T-cell (primary cell): ENCODE measurements at places on chromosomes 2 and 18.

- no peak for DNase-seq
These were observed 32.7 kb upstream of the PRLH start for GRCh38 chr2:237533668-237534161.

DNA sequence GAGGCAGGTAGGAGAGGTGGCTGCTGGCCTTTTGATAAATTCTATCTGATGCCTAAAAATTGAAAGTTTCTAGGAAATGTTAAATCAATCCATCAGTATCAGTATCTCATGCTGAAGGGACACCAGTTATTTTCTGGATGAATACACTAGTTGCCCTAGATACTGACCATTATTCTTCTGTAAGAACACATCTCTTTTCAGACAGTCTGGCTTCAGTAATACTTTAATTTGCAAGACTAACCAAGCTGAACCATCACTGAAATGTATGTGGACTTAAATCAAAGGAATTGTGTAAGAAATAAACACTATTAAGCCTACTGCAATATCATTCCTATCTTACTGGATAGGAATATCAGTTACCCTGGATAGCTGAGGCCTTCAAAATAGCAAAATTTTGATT lies 1546.3 kb downstream of the LRP1B start:
- DNase-seq = no peak

DNA sequence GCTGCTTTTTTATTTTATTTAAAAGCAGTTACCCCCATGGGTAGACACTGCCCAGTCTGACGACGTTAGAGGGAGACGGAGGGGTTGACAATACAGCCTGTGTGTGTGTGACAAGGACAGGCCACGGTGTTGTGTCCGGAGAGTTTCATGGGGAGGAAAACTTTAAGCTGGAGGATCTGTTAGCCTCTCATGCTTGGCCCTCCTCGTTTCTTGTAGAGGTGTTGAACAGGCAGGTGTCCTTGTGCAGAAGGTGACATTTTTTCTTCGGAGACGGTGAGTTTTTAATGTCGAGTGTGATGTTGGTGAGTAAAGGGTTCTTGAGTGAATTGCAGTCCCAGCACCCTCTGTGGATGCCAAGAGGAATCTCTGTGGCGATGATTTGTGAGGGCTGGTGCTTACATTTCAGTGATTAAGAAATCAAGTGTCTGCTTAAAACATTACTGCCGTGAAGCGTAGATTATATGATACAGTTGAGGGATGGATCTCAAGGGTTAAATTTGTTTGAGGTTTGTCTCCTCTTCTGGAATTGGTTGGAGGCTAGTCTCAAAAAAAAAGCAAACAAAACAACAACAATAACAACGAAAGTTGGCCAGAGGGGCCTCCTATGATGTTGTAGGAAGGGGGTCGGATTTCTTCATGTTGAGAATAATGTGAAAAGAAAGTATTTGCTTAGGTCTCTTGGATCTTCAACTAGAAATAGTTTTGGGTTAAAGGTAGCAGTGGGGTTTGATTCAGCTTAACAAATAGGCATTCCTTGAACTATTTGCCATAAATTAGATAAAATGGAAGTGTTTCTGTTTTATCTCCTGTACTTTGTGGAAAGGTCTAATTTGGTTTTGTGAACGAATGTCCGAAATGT lies 1.6 kb downstream of the NCOA1 start:
- no peak for DNase-seq

- DNase-seq = no peak
These were observed 273.5 kb downstream of the CDH20 start for GRCh38 chr18:61606759-61607158.

DNA sequence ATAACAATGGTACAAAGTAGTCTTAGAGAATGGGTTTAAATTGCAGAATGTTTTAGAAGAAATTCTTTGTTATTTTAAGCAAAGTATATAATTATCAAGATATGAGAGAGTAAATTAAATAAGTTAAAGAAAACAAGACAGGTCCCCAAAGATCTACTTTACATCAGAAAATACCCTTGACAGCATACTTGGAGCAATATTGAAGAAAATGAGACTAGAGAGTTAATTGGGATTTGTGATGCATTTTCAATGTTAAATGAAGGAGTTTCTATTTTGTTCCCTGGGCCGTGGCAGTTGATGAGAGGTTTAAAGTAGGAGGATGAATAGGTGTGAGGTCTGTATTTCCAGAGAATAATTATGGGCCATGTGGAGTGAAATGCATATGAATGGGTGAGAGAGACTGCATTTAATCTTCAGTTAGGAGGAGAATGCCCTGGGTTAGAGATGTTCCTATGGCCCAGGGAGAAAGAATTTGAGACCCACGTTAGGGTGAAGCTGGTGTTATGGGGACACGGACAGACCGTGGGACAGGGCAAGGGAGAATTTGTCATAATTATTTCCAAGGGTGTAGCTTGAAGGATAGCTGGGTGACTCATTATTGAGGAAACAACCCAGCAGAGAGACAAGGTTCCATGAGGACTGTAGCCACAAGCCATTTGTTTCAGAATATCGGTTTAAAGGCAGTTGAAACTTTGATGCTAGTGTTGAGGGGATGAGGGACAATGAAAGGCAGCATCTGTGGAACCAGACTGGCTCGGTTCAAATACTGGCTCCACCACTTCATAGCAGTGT lies 22.7 kb downstream of the MGAT5 start:
- no peak for DNase-seq

DNA sequence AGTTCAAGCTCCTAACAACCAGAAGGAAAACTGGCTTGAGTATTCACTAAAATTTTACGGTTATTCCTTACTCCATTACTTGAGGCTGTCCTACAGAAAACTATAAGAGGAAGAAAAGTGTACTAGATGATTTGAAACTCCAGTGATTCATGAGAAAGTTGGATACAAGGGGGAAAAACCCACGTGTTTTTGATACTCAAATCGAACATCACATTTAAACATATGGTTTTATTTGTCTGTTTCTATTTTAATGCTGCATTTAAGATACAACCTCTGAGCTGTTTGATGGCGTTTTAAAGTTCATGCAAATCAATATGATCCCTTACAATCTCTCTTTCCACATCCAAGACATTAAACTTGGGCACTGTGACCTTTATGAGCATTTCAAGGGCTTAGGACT lies 125.1 kb upstream of the LMAN1 start:
- DNase-seq = no peak

- no peak for DNase-seq
These were observed 29.4 kb downstream of the SIX3 start for GRCh38 chr2:44970846-44971450.

DNA sequence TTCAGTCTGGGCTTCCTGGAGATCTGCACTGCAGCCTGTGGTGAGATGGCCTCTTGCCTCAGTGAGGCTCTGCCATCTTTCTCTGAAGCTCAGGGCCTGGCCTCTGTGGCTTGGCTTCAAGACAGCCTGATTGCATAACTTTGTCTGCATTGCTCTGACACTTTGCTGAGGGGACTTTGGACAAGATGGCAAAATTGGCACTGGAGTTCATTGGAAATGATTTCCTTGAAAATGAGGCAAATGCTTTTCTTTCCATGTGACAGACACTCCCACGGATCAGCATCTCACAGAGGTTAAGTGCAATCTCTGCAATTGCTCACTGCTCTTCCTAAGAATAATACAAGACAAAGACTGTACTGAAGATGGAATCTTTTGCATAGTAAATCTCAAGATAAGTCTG lies 166.8 kb downstream of the KCNS3 start:
- DNase-seq = no peak

DNA sequence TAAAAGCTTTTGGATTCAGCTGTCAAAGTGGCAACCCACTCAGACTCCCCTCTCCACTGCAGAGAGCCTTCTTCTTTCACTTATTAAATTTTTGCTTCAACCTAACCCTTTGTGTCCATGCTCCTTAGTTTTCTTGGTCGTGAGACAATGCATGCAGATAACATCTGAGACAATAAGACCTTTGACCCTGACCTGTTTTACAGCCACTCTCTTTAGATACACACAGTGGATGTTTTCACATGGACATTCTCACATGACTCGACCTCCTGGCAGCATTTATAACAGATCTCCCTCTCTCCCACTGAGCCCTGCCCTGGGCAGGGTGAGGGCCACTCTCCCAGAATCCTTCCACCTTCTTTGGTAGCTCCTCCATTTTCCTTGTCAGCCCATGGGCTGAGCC lies 30.4 kb upstream of the IL36G start:
- DNase-seq = no peak

- DNase-seq = no peak
These were observed 38.9 kb downstream of the FASTKD2 start for GRCh38 chr2:206804326-206804725.

DNA sequence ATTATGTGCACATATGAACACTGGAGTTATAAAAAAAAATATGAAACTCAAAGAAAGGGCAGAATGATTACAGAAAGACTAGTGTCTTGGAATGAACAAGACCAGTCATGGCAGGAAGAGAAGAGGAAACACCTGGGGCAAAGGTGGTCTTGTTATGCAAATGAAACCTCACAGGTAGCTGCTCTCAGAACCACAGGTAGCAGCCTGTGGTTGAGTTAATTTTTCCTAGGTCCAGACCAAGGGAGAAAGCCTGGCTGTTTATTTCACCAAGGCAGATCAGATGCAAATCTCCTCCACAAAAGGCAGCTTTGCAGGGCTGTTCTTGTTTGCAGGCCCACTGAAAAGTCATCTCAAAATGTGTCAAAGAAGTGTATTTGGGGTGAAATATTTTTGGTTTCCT lies 785.8 kb downstream of the RNF144A start:
- DNase-seq = no peak

- no peak for DNase-seq
These were observed 64.9 kb downstream of the SPRED2 start for GRCh38 chr2:65367524-65367923.

- DNase-seq = no peak
These were observed 1336.5 kb upstream of the SLC39A10 start for GRCh38 chr2:194320520-194320919.

DNA sequence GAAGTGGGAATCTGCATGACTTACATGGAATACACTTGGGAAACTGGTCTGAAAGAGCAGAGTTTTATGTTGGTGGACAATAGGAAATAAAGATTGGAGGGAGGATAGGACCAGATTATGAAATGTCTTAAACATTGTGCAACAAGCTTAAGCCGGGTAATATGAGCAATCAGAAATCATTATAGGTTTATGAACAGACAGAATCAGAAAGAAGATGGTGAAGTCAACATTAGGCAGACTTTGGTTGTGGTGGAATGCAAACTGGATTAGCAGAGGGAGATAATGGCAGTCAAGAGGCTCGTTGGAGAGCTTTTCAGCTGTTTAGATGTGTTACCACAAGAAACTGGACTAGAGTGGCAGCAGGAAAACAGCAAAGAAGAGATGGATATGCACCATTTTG lies 43.5 kb downstream of the CRIM1 start:
- DNase-seq = no peak

DNA sequence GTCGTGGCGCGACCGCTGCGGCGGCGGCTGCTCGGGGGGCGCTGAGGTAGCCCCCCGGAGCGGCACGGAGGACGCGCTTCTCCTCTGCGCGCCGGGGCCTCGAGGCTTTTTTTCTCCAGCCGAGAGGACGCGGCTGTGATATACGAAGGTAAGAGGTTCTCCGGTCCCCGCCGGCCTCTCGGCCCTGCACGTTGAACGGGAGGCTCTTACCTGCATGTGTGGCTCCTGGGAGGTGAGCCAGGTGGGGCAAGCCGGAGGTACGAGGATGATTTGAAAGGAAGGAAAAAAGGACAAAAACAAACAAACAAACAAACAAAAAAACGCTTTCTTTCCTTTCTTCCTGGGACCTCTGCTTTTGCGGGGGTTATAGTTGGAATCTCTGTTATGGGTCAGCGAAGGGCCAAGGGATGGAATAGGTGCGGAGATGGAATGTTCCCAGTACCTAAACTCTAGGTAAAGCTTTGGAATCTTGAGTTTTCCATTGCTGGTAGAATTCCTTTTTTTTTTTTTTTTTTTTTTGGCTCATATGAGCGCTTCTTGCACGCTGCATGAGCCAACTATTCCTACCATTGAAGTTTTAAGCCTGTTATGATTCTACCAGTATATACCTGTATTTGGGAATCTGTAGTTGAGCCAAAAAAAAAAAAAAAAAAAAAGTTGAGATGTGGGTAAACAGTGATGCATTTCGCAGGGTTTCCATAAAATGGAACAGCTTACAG lies 674 bp downstream of the PTPN4 start:
- DNase-seq = no peak

DNA sequence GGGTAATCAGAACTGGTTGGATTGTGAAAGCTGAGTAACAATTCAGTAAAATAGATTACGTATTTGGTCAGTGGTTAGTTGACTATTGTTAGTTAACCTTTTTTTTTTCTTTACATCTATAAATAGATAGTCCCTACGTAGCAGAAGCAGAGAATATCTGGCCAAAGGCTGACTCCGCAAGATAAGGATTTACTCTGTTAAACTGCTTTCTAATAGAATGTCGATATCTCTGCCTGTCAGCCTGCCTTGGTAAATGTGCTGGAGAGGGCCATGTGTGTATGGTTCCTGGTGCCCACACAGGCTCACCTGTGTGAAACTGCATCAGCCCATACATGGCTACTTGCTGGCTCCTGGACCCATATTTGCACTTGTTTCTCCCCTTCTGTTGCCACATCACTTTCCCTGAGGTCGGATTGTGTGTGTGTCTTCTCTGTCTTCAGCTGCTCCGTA lies 94.4 kb downstream of the CRIM1 start:
- DNase-seq = no peak

DNA sequence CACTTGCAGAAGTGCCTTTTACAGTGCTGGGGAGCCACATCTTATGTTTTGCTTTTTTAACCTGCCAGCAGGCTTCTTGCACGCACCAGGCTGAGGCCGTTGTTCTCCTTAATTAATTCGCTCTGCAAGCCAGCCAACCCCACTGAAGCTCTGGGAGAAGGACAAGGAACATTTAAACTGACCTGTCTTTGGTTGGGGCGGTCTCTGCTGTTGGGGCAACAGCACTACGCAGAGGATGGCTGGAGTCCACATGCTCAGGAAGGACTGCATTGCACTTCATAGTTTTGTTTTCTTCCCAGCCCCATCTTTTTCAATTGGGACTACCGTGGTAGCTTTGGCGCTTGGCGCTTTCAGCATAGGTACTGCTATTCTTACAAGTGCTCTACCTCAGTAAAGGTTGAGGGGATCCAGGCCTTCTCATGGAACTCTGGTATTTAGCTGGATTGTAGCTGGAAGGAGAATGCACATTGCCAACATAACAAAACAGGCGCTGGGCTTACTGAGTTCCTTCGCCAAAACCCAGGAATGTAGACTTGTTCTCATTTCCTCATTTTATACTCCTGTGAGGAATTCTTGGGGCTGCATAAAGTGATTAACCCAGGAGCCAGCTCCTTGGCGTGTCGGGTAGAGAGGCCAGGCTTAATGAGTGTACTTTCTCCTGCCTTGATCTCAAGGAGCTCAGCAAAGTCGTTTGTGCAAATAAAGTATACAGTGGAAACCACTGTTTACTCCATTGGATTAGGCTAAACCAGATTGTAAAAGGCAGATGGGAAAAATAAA lies 146.2 kb downstream of the PRKCE start:
- DNase-seq = no peak

GRCh38 chr2:232551250-232551638 lies 755 bp downstream of the EIF4E2 start:
- DNase-seq = no peak

DNA sequence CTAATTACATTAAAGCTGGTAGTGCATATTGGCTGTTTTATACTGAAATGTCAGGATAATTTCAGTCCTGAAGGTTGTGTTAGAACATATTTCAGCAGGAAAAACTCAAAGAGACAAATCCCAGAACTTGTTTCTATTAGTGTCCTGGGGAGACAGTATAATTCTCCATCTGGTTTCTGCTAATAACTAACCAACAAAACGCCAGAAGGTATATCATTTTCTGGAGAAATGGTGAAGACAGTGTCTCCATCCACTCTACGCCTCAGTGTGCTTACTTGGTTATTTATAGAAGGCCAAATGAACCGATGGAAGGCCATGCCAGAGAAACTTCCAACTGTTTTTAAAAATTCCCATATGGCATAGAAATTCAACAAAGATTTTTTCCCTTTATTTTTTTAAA lies 41.6 kb downstream of the GCA start:
- DNase-seq = no peak
